Stimulated activated CD8-positive, alpha-beta memory T cell treated with anti-CD3 and anti-CD28 coated beads, Interleukin-12 subunit alpha, Interleukin-12 subunit beta, amount 100 ng/mL, for 4 hours (primary cell): ENCODE measurements at places on chromosomes 2 and 18.

DNA sequence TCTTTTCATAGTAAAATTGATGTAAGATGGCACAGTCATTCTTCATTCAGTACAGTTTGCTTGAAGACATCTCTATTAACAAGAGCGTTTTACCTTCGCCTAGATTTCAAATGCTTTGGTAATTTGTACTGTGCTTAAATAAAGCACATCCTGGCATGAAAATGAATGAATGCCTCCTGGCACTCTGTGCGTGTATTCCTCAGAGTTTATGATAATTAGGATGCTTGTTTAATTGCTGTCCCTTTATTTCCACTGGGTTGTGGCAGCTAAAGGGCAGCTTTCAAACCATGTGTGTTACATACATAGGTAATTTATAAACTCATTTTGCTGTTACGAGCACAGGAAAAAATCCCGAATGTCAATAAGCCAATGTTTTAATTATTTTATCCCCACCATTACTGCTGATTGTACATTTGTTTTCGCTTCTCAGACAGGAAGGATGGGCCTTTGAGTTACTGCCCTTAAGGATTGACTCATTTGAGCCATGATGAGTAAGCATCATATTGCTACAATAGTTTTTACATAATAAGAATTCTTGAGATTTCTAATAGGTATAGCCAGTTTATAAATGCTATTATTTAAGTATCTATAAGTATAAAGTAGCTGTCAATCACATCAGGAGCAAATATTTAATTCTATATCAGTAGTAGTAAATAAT lies 516.5 kb downstream of the XIRP2 start:
- DNase-seq, result no peak

DNA sequence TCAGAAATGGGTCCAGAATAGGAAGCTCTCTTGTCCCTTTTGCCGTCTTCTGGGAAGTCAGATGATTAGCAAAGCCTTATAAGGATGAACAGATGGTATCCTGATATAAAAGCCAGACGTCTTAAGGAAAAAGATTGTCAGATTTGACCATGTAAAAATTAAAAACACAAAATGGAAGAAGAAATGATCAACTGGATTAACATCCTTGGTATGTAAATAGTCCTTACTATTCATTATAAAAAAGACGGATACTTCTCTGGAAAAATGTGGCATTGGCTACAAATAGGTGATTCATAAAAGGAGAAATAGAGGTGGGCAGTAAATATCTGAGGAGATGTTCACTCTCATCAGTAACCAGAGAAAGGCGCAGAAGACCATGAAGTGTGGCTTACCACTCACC lies 33.7 kb upstream of the SCLY start:
- no peak for DNase-seq

GRCh38 chr2:230205721-230206120 lies 14.1 kb downstream of the SP110 start:
- DNase-seq, result no peak

DNA sequence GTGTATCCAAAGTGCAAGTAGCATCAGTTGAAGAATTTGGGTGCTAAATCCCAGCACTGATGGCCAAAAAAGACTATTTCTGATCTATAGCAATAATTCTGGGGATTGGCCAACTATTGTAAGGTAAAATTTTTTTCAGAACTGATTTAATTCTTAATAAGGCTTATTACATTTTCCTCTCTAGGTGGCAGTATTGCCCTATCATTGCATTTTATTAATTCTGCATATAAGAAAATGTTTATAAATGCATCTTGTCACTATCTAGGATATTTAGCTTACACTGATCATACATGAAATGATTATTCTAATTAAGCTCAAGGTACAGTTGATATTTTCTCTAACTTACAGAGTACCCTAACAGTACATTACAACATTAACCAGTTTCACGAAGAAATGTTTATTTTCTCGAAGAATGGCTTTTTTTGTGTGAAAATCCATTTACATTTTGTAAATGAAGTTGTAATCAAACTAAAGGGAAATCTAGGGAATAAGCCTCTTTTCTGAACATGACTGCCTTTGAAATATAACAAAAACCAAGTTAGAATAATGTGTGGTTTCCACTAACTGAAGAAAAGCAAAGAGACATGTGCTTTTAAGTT lies 11.0 kb downstream of the TTN start:
- no peak for DNase-seq

DNA sequence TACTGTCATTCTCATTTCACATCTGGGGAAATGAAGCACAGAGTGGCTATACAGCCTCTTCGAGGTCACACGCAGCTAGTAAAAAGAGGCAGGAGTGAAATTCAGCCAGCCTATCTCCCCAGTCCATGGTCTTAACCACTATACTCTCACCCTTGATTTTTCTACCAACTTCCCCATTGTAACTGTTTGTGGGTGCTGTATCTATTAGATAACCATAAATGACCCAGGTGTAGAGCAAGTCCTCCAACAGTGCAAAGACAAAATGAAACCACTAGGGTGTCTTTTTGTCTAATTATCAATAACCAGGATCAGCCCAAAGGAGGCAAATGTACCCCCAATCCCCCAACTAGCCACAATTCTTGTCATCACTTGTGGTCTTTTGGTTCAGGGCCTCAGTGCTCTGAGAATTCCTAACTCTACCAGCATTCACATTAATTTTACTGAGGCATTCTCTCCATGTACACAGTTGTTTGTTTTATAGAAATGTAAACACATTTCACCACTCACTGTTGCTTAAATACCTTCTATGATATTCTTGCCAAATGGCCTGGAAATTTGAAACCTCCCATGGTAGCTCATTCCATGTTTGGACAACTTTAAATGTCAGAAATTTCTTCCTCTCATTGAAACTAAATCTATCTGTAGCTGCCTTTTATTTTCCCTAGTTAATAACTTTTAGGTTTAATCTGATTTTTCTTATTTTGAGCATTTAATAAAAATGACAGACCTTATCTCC lies 58.7 kb downstream of the SLC40A1 start:
- no peak for DNase-seq

DNA sequence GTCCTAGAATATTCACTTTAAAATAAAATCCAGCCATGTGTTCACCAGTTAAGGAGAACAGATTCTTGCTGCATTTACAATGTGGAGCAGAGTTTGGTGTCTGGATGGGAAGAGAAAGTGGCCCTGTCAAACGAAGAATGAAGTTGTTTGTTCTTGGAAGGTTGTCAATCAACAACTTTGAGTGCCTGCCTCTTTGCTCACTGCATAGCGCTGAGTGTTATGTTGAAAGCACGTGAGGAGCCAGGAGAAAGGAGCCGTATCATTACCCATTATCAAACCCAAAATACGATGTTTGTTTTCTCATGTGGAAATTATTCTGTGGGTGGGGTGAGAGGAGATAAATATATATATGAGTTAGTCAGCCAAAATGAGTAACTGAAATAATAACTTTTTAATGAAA lies 492.5 kb upstream of the POU3F3 start:
- DNase-seq, result no peak

GRCh38 chr2:65465124-65465523 lies 32.7 kb upstream of the SPRED2 start:
- DNase-seq, result no peak

- no peak for DNase-seq
Observed at GRCh38 chr18:25420077-25420825, 68.3 kb upstream of the ZNF521 start.

GRCh38 chr2:60376252-60376651 lies 177.2 kb downstream of the BCL11A start:
- no peak for DNase-seq

DNA sequence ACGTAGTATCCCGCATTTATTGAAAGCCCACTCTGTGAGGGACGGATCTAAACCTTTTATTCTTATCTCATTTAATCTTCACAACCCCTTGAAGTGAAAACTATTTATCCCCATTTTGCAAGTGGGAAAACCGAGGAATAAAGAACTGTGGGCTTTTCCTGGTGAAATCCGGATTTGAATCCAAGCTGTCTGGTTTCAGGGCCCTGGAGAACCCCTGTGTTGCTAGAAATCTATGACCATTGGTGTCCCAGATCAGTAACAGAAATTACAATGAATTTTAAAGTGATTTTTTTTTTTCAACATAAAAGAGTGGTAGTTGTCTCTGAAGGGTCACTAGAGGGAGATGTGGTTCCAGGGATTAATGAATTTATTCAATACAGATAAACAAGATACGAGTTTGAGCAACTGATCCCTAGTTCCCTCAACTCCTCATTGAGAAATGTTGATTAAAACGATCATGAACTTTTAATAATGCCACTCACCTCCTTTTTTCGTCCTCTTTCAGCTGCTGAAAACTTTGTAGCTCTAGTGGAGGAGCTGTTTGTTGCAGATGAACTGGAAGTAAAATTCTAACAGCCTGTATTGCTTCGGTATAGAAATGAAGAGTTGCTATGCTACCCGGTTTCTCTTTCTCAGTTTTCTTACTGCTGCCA lies 940 bp downstream of the XRCC5 start:
- no peak for DNase-seq

GRCh38 chr18:42425025-42425424 lies 470.0 kb downstream of the PIK3C3 start:
- no peak for DNase-seq

GRCh38 chr2:173823543-173823939 lies 141.6 kb downstream of the SP3 start:
- DNase-seq, result no peak

GRCh38 chr2:30766666-30767065 lies 40.6 kb downstream of the CAPN13 start:
- DNase-seq, result no peak

DNA sequence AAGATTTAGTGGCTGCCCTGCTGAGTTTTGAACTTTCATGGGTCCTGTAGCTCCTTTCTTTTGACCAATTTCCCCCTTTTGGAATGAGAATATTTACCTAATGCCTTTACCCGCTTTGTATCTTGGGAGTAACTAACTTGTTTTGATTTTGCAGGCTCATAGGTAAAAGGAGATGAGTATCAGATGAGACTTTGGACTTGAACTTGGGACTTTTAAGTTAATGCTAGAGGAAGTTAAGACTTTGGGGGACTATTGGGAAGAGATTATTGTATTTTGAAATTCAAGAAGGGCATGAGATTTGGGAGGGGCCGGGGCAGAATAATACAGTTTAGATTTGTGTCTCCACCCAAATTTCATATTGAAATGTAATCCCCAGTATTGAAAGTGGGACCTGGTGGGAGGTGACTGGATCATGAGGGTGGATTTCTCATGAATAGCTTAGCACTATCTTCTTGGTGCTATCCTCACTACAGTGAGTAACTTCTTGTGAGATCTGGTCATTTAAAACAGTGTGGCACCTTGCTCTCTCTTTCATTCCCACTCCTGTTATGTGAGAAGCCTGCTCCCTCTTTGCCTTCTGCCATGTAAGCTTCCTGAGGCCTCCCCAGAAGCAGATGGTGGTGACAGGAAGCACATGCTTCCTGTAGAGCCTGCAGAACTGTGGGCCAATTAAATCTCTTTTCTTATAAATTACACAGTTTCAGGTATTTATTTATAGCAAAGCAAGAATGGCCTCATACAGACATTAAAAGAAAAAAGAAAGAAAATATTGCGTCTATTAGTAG lies 6.1 kb downstream of the ADI1 start:
- no peak for DNase-seq

- DNase-seq, result no peak
Observed at GRCh38 chr2:177396703-177397460, 4.3 kb downstream of the AGPS start.

- no peak for DNase-seq
Observed at GRCh38 chr2:212032032-212032431, 506.6 kb downstream of the ERBB4 start.

GRCh38 chr2:47945046-47945781 lies 38.9 kb upstream of the FBXO11 start:
- DNase-seq, result no peak

DNA sequence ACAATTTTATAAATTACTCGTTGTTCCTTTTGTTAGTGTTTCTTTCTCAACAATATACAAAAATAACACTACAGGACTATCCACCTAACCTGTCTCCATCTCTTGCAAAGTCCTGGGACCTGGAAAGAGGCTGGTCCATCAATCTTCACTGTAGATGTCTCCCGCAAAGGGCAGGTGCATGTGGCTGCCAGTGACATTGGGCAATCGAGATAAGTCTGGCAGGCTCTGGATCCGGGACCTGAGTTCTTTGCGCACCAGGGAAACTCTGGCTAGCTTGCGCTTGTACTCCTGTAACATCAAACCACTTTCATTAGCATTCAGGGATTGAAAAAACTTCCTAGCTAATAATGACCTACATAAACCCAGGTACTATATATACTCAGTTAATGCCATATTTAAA lies 20.5 kb downstream of the RMP24 start:
- no peak for DNase-seq

GRCh38 chr2:67752199-67752598 lies 310.6 kb downstream of the C1D start:
- DNase-seq, result no peak

DNA sequence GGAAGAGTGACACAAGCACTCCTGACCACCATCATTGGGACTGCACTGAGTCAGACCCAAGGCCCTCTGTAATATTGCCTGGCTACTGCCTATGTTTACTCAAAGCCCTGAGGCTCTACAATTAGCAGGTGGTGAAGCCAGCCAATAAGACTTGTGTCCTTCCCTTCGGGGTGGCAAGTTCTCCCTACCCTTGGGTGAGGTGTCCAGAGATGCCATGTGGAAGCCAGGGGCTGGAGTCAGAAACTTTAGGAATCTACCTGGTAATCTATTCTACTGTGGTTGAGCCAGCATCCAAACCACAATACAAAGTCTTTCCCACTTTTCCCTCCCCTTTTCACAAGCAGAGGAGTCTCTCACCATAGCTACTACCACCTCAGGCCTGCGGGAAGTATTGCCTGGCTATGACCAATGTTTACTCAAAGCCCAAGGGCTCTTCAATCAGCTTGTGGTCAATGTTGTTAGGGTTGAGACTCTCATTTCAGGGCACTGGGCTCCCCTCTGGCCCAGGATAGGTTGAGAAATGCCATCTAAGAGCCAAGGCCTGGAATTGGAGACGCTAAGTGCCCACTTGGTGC lies 17.6 kb downstream of the DHRS9 start:
- no peak for DNase-seq

DNA sequence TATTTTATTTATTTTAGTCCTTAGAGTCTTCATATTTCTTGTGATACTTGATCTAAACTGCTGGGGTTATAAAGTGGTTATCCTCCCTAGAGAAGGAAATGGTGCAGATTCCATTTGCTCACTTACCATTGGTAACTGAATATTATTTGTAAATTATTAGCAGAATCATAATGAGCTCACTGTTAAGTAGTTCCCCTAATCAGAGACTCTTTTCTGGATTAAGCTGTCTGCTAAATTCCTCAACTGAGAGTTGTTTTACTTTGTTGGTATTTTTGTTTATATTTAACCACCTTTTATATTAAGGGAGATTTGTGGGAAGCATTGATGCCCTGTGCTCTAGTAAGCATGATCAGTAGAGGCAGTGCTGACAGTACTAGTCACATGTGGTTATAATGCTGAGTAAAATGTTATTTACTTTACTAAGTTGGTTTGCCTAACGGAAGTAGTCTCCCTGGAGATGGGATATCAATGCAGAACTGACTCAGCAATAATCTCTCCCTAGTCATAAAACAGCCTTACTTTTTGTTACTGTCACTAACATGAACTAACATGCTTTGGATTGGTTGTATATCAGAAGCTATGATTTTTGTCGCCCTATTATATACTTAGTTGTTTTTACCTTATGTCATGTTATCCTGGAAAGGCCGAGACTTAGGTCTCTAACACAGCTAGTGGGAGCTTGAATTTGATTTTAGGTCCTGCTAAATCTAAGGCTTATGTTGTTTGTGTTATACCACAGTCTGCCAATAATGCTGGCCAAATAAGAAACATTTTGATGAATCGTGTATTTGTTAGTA lies 166.7 kb downstream of the MCFD2 start:
- DNase-seq, result no peak
